ENCODE measurements at places on chromosomes 3 and 15. TPM values are rescaled to one million over a fixed set of nuclear protein-coding genes. Genes with fewer than 3 reads are reported as not detected.

The NOX5 gene
- total RNA-seq: 0.55 TPM

The C2CD4B gene
- 5.7 TPM for total RNA-seq

The CGNL1 gene
- total RNA-seq: 41.4 TPM

The FEZF2 gene
- 14.3 TPM for total RNA-seq

The TRIP4 gene
- total RNA-seq: 27.2 TPM
